Naive thymus-derived CD8-positive, alpha-beta T cell (primary cell): ENCODE measurements at places on chromosomes 3 and 15.

- H3K36me3 ChIP-seq, result peaks cover 26% of the 10 kb centered on the region
- H3K27ac ChIP-seq, result peak overlapping the region; percentile 71
- DNase-seq, result peak; percentile 82
Observed at GRCh38 chr15:40906091-40906990, 12.1 kb downstream of the VPS18 start.

DNA sequence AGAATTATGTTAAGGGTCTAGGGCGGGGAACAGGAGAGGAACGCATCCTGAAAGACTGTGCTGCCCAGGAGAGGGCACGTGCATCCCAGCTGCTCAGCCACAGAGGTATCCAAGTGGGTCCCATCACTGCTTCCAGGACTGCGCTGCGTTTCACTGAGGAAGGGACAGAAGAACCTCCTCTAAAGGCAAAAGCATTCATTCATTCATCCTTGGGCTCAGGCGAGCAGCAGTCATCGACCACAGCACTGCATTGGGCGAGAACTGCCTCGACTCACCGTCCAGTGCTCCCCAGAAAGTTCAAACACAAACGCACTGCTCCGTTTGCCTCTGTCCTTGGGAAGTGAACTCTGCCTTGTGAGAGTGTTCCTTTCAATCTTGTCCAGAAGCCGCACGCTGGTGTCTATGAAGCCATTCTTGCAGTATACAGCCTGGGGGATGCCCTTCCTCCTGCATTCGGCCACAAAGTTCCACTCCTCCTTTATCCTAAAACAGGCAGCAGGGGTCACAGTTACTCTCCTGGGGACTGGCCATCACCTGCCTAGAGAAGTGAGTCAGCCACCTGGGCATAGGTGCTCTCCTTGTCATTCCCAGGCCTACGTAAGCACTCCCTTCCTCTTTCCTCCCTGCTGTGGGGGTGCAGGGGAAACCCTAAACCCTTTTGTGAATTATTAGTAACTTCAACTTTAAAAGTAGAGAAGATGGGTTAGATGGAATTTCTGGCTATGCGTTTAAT is 21.2 kb downstream of the LRRC2 start:
- H3K27ac ChIP-seq, result peak overlapping the region; percentile 77
- H3K4me1 ChIP-seq, result peaks cover 45% of the 10 kb centered on the region
- H3K4me3 ChIP-seq, result no peak overlapping the region
- no peak for DNase-seq

- H3K4me3 ChIP-seq, result no peak overlapping the region
- H3K27ac ChIP-seq, result peak overlapping the region; percentile 29
- no peaks in the 10 kb centered on the region for H3K27me3 ChIP-seq
- peaks cover 13% of the 10 kb centered on the region for H3K4me1 ChIP-seq
Observed at GRCh38 chr15:83018436-83018835, 7.0 kb upstream of the C15orf40 start.

- H3K4me3 ChIP-seq, result no peak overlapping the region
- H3K27ac ChIP-seq, result no peak overlapping the region
- peaks cover 2% of the 10 kb centered on the region for H3K27me3 ChIP-seq
- no peaks in the 10 kb centered on the region for H3K36me3 ChIP-seq
- no peaks in the 10 kb centered on the region for H3K4me1 ChIP-seq
Observed at GRCh38 chr3:73101881-73102280, 40.4 kb downstream of the EBLN2 start.

GRCh38 chr3:72214066-72214951 is 429.4 kb upstream of the PROK2 start:
- no peak overlapping the region for H3K27ac ChIP-seq
- H3K27me3 ChIP-seq, result no peaks in the 10 kb centered on the region
- no peaks in the 10 kb centered on the region for H3K36me3 ChIP-seq
- no peak for DNase-seq
- no peaks in the 10 kb centered on the region for H3K4me1 ChIP-seq

DNA sequence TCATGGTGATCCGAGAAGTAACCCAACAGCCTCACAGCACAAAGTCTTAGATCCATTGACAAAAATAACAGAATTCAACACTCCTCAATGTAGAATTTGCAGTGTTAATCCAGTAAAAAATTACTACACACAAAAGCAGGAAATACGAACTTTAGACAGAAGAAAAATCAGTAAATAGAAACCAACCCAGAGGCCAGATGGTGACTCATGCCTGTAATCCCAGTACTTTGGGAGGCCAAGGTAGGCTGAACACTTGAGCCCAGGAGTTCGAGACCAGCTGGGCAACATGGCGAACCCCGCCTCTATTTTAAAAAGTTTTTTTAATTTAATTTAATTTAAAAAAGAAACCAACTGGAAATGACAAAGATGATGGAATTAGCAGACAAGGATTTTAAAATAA is 36.1 kb downstream of the SELENOT start:
- no peaks in the 10 kb centered on the region for H3K27me3 ChIP-seq
- DNase-seq, result no peak
- no peaks in the 10 kb centered on the region for H3K36me3 ChIP-seq
- H3K4me1 ChIP-seq, result peaks cover 26% of the 10 kb centered on the region
- no peak overlapping the region for H3K4me3 ChIP-seq

DNA sequence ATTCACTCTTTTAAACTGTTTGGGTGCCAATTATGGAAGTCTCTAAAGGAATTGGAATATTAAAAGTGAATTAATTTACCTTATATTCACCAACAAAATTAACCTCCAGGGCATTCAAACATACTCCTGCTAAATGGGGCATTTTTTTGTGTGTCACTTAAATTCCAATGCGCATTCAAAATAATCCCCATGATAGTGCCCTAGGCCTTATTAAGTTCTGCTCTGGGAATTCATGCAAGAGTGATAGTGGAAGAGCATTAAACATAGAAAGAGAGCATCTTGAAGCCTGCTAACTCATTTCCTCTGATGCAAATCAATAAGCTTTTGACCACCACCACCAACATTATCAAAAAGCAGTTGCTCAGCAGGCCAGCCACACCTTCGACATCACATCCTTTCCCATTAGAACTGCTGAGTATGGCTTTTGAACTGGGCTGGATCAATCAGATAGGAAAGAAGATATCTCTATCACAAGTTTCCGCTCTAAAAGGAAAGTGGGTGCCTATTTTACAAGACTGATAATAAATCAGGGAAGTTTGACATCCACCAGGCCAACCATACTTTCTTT is 156.7 kb downstream of the TMCO5A start:
- no peaks in the 10 kb centered on the region for H3K4me1 ChIP-seq
- no peak overlapping the region for H3K4me3 ChIP-seq
- no peak overlapping the region for H3K27ac ChIP-seq
- DNase-seq, result no peak

GRCh38 chr3:134644731-134645514 is 5.9 kb downstream of the KY start:
- H3K4me1 ChIP-seq, result peaks cover 2% of the 10 kb centered on the region
- no peak overlapping the region for H3K27ac ChIP-seq
- no peak overlapping the region for H3K4me3 ChIP-seq
- peaks cover 14% of the 10 kb centered on the region for H3K27me3 ChIP-seq
- no peaks in the 10 kb centered on the region for H3K36me3 ChIP-seq

DNA sequence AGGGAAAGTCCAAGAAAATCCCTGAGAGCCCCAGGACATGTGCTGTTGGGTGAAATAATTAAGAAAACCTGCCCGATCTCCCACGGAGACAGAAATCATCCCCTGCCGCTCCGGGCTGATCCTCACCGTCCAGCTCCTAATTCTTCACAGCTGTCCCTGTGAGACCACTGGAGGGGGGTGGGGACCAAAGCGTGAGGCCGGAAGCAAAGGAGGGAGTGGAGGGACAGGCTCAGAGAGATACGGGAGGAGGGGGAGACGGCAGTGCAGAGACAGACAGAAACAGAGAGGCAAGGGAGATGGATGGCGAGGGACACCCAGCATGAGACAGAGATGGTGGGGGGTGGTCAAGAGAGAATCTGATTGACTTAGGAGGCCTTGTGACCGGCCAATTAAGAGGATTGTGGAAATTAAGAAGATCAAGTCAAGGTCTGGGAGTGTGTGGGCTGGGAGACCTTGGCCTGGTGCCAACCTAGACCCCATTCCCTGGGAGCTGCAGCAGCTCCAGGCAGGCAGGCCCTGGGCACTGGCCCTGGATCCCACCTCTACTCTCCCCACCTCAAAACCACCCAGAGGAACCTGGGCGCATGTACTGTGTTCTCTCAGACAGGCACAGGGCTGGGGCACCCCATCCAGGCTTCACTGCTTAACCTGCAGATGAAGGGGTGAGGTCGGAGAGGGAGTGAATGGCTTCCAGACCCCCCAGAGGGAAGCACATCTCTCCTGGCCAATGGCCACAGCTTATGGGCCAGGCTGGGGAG is 113.2 kb upstream of the ALDH1A3 start:
- peaks cover 3% of the 10 kb centered on the region for H3K4me1 ChIP-seq
- no peak for DNase-seq
- H3K36me3 ChIP-seq, result no peaks in the 10 kb centered on the region
- no peak overlapping the region for H3K4me3 ChIP-seq

- H3K4me1 ChIP-seq, result peaks cover 13% of the 10 kb centered on the region
- H3K36me3 ChIP-seq, result peaks cover 4% of the 10 kb centered on the region
- no peak overlapping the region for H3K27ac ChIP-seq
- no peak overlapping the region for H3K4me3 ChIP-seq
- no peak for DNase-seq
Observed at GRCh38 chr3:42057561-42058211, 33.5 kb upstream of the TRAK1 start.

- DNase-seq, result no peak
- H3K27ac ChIP-seq, result no peak overlapping the region
- H3K36me3 ChIP-seq, result no peaks in the 10 kb centered on the region
- no peak overlapping the region for H3K4me3 ChIP-seq
- peaks cover 11% of the 10 kb centered on the region for H3K27me3 ChIP-seq
Observed at GRCh38 chr3:8458711-8459110, 42.9 kb upstream of the LMCD1 start.

DNA sequence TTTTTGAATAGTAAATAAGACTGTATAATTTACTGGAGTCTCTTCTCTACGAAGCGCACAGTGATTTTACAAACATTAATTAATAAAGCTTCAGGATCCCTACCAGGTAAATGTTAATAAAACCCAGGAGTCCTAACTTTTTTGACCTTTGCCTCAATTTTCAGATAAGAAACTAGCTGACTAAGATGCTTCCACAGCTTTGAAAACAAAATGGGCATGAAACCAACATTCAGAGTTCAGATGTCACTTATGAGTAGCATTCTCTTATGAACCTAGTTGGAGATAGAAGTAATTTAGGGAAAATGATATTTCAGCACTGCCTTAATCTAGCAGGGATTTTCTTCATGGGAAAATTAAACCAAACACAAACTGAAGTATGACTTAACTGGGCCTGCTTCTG is 13.0 kb upstream of the FHIT start:
- no peak for DNase-seq
- no peak overlapping the region for H3K4me3 ChIP-seq
- no peak overlapping the region for H3K27ac ChIP-seq
- H3K27me3 ChIP-seq, result peaks cover 8% of the 10 kb centered on the region

GRCh38 chr15:85753791-85754452 is 40.8 kb downstream of the KLHL25 start:
- H3K27me3 ChIP-seq, result no peaks in the 10 kb centered on the region
- no peak overlapping the region for H3K4me3 ChIP-seq
- no peak overlapping the region for H3K27ac ChIP-seq
- H3K36me3 ChIP-seq, result no peaks in the 10 kb centered on the region
- no peak for DNase-seq

GRCh38 chr15:90859234-90860131 is 8.9 kb upstream of the FURIN start:
- no peak for DNase-seq
- H3K4me1 ChIP-seq, result peaks cover 40% of the 10 kb centered on the region
- H3K27me3 ChIP-seq, result no peaks in the 10 kb centered on the region
- no peak overlapping the region for H3K4me3 ChIP-seq
- no peaks in the 10 kb centered on the region for H3K36me3 ChIP-seq

- H3K27ac ChIP-seq, result no peak overlapping the region
- no peak for DNase-seq
- H3K4me3 ChIP-seq, result no peak overlapping the region
- no peaks in the 10 kb centered on the region for H3K4me1 ChIP-seq
- no peaks in the 10 kb centered on the region for H3K27me3 ChIP-seq
- no peaks in the 10 kb centered on the region for H3K36me3 ChIP-seq
Observed at GRCh38 chr3:18137958-18138357, 287.2 kb downstream of the SATB1 start.

- H3K27me3 ChIP-seq, result no peaks in the 10 kb centered on the region
- no peak overlapping the region for H3K27ac ChIP-seq
- no peak overlapping the region for H3K4me3 ChIP-seq
- H3K36me3 ChIP-seq, result no peaks in the 10 kb centered on the region
- DNase-seq, result no peak
- H3K4me1 ChIP-seq, result no peaks in the 10 kb centered on the region
Observed at GRCh38 chr3:120404876-120405275, 45.9 kb downstream of the FSTL1 start.

DNA sequence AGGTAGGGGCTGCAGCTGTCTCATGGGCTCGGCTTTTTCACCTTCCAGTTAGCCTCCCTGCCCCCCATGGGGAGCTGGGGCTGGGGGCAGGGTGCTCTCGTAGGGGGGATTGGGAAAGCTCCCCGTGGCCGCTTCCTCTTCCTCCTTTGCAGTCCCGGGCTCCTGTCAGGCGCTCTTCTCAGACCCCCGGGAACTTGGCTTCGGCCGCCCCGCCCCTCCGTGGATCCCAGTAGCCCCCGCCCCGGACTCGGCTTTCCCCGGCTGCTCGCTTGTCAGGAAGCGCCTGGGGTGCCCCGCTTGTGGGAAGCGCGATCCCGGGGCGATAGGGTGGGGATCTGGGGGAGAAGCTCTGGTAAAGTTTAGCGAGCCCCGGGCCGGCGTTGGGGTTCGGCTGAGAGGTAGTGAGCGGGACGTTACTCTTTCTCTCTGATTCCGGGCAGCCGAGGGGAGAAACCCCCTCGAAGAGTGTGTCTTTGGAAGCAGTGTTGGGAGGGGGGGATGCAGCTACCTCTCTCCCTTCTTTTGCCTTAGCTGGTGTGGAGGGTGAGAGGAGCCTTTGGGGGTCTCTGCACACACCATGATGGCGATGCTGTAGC is 611 bp downstream of the PIAS1 start:
- peaks cover 44% of the 10 kb centered on the region for H3K4me1 ChIP-seq
- H3K36me3 ChIP-seq, result peaks cover 6% of the 10 kb centered on the region
- DNase-seq, result no peak
- H3K4me3 ChIP-seq, result peak overlapping the region; percentile 96
- no peaks in the 10 kb centered on the region for H3K27me3 ChIP-seq
- peak overlapping the region; percentile 95 for H3K27ac ChIP-seq

- H3K4me3 ChIP-seq, result no peak overlapping the region
- H3K27ac ChIP-seq, result no peak overlapping the region
- no peak for DNase-seq
- H3K36me3 ChIP-seq, result peaks cover 51% of the 10 kb centered on the region
- no peaks in the 10 kb centered on the region for H3K27me3 ChIP-seq
Observed at GRCh38 chr15:56667517-56667916, 65.8 kb downstream of the ZNF280D start.

GRCh38 chr3:5531039-5531438 is 343.5 kb downstream of the EDEM1 start:
- no peak overlapping the region for H3K27ac ChIP-seq
- H3K27me3 ChIP-seq, result no peaks in the 10 kb centered on the region
- no peak overlapping the region for H3K4me3 ChIP-seq
- DNase-seq, result no peak
- no peaks in the 10 kb centered on the region for H3K4me1 ChIP-seq
- H3K36me3 ChIP-seq, result no peaks in the 10 kb centered on the region

DNA sequence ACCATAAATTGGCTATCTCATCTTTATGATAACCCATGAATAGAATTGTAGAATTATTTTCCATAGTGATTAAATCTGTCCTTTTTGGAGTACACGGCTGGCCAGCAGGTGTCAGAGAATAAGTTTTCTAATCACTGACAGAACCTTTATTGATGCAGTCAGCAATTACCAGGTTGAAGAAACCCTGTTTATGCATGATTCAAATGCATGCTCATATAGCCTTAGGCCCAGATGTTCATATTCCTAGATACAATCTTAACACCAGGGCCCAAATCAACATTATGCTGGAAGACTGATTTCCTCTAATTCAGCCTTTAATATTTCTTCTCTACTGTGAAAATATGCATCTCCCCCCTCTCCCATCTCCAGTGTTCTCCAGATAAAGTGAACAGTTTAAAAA is 243.5 kb upstream of the DCBLD2 start:
- H3K27me3 ChIP-seq, result peaks cover 18% of the 10 kb centered on the region
